ENCODE measurements at places on chromosomes 2 and 18.

- DNase-seq: no peak
Measured at GRCh38 chr2:31268344-31268743, 34.4 kb downstream of the EHD3 start.

- no peak for DNase-seq
Measured at GRCh38 chr18:59514203-59514602, 155.1 kb upstream of the LMAN1 start.

GRCh38 chr2:117930775-117931174, 83.1 kb downstream of the CCDC93 start:
- DNase-seq: no peak

- DNase-seq: no peak
Measured at GRCh38 chr2:101153077-101153707, 2.0 kb upstream of the TBC1D8 start.
